Ovary (tissue), 10 donors: ENCODE measurements at places on chromosomes 16 and 17.

DNA sequence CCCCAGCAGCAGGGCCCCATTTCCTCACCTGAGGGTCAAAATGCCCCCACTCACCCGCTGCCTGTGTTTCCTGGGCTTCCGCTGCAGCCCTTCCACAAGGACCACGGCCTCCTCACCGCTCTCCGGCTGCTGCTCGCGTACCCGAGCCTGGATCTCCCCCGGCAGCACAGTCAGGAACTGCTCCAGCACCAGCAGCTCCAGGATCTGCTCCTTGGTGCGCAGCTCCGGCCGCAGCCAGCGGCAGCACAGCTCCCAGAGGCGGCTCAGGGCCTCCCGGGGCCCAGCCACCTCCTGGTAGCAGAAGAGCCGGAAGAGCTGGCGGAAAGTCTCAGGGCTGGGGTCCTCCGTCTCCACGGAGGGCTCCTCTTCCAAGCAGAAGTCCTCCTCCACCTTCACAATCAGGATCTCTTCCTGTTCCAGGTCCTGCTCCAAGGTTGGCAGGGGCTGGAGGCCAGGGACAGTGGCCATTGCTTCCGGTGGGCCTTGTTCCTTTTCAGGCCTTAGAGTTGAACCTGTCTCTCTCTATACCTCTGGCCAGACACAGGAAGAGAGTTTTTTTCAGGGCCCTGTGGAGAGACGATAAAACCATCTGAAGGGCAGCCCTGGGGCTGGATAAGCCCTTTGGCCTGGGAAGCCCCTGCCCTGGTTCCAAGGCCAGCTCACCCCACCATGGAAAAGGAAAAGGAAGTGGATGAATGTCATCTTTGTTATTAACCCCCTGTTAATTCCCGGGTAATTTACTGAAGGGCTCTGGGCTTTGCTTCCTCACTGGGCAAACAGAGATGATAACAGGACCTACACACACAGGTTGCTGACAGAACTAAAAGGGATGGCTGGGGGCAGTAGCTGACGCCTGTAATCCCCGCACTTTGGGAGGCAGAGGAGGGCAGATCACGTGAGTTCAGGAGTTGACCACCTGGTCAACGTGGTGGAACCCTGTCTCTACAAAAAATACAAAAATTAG, 1.2 kb downstream of the ZNF500 start:
- no peak for DNase-seq

- no peak for DNase-seq
These were observed 7.8 kb downstream of the BFAR start for GRCh38 chr16:14640538-14640937.

DNA sequence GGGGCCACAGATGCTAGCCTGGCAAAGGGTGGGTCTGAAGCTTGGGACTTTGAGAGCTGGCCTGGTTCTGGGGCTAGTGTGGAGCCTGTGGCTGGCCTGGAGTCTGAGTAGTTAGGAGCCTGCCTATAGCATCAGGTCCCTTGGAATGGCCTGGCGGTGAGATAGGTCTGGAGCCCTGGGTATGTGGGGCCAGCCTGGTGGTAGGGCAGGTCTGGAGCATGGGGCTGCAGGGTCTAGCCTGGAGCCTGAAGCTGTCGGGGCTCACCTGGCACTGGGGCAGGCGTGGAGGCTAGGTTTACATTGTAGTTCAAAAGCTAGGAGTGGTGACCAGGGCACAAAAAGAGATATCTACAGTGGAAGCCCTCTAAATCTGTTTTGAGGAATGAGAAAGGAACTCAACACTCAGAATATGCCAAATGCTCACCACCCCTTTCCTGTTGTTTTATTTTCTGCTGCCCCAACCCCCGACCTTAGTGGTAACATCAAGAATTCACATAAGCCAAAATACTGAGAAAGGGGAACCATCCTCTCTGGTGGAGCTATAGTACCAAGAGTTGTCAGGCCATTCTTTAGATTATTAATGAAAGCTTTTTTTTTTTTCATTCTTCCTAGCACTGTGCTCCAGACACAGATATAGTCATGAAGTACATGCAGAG, 100.3 kb downstream of the TANC2 start:
- no peak for DNase-seq

- no peak for DNase-seq
These were observed 29.8 kb downstream of the TTYH2 start for GRCh38 chr17:74243013-74243755.

DNA sequence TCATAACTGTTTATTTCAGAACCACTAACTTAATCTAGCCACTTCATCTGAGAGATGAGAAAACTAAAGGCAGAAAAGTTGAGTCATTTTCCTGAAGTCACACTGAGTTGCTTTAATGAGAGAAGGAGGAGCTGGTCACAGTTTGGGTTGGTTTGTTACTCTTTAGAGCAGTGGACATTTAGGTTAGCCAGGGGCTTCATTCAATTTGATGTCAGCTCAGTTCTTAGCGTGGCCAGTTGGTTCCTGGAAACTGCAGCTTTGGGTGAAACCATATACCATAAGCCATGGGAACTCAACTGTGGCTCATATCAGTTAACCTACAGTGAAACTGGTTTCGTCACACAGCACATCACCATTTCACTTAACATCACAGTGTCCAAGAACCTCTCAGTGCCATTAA, 59.2 kb upstream of the ADORA2B start:
- no peak for DNase-seq

DNA sequence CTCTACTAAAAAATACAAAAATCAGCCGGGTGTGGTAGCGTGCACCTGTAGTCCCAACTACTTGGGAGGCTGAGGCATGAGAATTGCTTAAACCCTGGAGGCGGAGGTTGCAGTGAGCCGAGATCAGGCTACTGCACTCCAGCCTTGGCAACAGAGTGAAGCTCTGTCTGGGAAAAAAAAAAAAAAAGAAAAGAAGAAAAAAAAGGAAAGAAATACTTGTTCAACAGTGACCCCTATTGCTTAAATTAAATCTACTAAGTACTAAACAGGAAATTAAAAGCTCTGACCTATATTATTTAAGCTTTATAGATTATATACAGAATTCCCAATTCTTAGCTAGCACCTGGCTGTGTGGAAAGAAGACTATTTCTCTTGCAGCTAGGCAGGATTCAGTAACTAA, 48.9 kb downstream of the FBXL20 start:
- DNase-seq, result no peak

DNA sequence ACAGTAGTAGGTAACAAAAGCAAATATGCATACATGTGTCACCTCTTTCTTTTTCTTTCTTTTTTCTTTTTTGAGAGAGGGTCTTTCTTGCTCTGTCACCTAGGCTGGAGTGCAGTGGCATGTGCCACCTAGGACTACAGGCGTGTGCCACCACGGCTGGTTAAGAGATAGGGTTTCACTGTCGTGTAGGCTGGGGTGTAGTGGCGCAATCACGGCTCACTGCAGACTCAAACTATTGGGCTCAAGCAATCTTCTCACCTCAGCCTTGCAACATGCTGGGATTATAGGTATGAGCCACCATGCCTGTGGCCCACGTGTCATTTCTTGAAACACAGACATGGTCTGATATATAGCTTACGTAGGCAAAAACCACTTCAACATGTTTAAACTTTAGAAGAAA, 397.7 kb upstream of the PMFBP1 start:
- no peak for DNase-seq

DNA sequence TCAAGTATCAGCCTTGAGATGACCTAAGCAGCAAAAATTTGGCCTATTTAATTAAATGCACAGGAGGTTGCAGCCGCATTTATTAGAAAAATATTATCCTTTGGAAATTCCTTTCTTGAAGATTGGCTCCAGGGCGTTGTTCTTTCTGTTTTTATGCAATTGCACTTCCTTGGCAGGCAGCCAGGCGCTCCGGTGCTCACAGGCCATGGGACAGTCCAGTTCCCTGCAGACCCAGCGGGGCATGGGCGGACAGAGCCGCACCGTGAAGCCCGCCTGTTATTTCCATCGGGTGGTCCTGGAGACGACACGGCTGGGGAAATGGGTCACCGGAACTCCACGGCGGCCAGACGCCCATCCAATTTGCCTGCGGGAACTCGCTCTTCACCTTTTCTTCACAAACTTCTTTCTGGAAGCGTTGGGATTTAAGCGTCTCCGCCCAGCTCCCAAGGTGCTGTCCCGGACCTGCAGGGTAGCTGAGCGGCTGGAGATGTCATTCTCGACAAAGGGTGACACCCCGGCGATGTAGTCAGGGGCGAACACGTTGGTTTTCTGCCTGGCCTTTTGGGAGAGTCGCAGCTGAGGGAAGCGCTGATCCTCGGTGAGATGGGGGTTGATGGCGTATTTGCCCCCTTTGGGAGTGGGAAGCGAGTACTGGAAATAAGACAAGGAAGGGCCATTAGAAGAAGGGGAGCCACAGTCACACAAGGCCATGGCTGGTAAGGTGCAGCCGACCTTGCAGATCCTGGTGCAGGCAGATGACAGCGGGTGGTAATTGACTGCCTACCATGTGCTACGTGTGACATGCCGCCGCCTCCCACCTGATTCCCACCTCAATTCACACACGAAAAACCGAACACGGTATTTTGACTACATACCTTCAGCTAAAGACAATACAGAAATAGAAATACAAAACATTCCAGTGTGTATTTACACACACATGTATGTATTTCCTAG, 12.5 kb downstream of the NOB1 start:
- peak; percentile 88 for DNase-seq

- no peak for DNase-seq
These were observed 29.0 kb downstream of the CDK5R1 start for GRCh38 chr17:32515677-32516383.

DNA sequence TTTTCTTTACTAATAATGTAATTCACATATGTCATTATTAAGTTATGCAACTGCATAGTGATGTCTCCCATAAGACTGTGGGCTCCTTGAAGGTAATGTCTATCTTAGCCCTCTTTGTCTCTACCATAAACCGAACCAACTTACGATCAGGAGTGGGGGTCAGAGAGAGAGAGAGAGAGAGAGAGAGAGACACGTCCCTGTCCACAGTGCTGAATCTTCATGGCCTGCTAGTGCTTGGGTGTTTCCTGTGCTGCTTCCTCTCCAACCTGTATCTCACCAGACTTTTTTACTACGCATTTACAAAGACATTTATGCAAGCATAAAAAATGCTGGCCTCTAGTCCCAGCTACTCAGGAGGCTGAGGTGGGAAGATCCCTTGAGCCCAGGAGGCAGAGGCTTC, 52.2 kb upstream of the HAPSTR1 start:
- no peak for DNase-seq

- no peak for DNase-seq
These were observed 16.9 kb upstream of the KDM6B start for GRCh38 chr17:7816926-7817642.

DNA sequence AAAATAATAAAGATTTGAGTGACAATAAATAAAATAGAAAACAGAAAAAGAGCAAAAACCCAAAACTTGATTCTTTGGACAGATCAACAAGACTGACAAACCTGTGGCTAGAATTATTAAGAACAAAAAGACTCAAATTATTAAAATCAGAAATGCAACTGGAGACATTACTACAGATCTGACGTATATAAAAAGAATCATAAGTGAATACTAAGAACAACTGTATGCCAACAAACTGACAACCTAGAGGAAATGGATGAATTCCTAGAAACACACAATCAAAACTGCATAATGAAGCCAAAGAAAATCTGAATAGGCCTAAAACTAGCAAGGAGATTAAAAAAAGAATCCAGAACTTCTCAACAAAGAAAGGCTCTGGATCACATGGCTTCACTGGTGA, 47.4 kb downstream of the NETO2 start:
- no peak for DNase-seq

DNA sequence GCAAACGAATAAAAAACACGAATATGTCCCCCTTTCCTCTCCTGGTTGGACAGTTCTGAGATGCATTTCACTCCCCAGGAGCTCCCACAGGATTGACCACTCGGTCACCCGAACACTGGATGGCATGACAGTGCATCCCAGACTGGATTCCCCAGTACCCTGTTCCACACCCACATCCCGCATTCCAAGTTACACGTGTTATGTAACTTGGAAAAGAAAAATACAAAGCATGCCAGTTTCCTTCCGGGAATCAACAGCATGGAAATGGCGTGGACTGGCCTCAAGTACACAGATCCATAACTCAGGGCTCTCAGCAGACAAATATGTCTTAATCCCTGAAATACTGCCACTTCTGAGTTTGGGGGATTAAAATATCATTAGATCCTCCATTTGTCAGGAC, 12.6 kb upstream of the KLHL36 start:
- DNase-seq, result no peak

DNA sequence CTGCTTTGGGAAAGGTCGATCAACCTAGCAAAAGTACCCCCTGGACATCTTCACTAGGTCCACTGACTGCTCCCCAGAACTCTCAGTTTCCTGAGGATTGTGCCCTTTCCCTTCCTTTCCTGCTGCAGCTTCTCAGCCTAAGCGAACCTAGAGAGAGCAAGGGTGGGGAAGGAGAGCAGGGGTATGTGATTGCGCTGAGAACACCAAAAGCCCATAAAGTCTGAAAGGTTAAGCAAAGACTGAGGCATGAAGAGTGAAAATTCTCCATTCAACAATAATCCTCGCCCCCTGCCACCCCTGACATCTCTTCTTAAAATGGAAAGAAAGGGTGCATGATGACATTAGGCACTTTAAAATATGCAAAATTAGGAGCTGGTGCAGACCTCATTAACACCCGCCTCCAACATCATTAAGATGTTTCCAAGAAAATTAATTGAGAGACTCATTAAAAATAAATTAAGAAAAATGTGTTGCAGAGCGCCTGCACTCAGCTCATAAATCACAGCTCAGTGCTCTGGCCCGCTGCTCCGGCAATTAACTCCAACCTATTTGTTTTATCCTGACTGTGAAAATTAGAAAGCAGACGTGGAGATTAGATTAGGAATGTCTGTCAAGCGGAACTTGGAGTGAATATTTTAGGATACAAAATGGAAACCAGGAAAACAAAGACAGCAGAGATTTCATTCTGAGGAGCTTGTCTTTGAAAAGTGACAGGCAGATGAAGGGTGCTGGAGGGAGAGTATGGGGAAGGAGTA, 49.1 kb upstream of the PMFBP1 start:
- DNase-seq, result no peak

- no peak for DNase-seq
These were observed 6.3 kb upstream of the MMP28 start for GRCh38 chr17:35801583-35802224.

DNA sequence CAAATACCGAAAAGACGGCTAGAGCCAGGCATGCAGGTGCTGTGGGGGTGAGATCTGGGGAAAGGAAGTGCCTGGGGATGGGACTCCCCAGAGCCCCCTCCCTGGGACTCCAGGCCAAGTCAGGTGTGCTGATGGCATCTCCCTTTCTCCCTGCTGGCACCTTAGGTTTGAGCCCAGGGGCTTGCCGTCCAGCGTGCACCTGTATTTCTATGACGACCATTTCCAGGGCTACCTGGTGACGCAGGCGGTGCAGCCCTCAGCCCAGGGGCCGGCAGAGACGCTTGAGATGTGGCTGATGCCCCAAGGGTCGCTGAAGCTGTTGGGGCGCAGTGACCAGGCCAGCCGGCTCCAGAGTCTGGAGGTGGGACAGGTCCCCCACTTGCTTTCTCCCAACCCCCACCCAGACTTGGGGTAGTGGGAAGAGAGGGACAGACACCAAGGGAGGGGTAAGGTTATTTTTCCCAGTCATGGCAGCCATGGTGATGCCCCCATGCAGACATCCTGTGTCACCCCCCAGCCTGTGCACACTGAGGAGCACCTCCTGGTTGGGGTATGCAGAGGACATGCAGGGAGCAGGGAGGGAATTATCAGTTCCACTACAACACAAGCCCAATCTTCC, 11.1 kb downstream of the XYLT2 start:
- no peak for DNase-seq
